ENCODE measurements at places on chromosomes 12 and 14.
A peak's percentile ranks its signal among the peaks of the same experiment; 100 is the strongest.

DNA sequence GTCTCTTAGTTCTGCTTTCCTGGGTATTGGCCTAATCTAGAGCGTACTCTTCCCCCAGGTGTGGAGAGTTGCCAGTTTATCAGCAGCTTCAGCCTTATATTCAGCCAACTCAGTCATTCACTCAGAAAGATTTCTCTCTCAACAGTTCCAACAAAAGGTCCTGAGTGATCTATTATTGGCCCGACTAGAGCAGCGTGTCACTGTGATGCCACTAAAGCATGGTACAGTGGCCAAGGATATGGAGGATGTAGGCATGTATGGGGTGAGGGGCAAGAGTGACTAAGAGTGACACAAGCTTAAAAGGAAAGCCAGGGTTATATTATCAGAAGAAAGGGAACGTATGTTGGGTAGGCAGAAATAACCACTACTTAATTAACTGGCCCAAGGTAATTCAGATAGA is 4.8 kb downstream of the NOPCHAP1 start:
- no peak for DNase-seq

GRCh38 chr14:67564236-67564635 is 31.1 kb downstream of the PLEKHH1 start:
- DNase-seq: no peak

GRCh38 chr14:100321473-100322137 is 1.5 kb upstream of the SLC25A47 start:
- no peak for DNase-seq

- DNase-seq: no peak
Observed at GRCh38 chr12:65925626-65926025, 101.3 kb downstream of the HMGA2 start.

GRCh38 chr12:27469176-27469736 is 22.7 kb downstream of the SMCO2 start:
- no peak for DNase-seq

GRCh38 chr12:67681941-67682620 is 33.5 kb downstream of the DYRK2 start:
- no peak for DNase-seq

- DNase-seq: peak; percentile 45
Observed at GRCh38 chr12:122336015-122336946, 70.0 kb upstream of the VPS33A start.

- DNase-seq: no peak
Observed at GRCh38 chr12:128662101-128662500, 161.7 kb downstream of the SLC15A4 start.

GRCh38 chr14:99568567-99569560 is 35.1 kb downstream of the CCDC85C start:
- DNase-seq: no peak

DNA sequence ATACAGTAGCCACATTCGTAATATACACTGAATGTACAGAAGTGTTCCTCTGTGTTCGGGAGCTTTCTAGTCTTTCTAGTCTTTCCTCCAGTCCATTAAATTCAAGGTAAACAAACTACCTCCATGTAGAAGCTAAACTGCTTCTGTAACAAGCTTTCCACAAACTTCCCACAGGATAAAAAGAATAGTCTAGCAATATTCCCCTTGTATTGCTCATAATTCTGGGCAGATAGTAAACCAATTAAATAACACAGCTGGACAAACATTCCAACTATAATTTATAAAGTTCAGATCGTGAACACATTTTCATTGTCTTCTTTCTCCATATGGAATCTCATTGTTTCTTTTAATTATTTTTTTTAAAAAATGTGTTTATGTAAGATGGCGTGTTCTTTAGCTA is 307.2 kb downstream of the AEBP2 start:
- no peak for DNase-seq

DNA sequence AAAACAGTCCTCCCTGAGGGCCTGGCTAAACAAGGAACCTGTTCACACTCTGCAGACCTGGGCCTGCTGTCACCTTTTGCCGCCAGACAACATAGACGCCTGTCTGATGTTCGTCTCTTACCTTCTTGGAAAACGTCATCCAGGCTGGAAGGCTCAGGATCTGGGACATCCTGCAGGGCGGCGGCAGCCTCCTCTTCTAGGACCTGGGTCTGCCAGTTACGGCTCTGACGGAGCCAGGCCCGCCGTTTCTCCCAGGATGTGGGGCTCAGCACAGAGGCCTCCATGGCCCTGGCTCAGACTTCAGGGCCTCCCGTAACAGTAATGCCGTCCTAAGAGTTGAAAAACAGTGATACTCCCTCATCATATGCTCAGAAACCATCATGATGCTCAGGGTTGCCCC is 10.3 kb downstream of the TESPA1 start:
- no peak for DNase-seq

DNA sequence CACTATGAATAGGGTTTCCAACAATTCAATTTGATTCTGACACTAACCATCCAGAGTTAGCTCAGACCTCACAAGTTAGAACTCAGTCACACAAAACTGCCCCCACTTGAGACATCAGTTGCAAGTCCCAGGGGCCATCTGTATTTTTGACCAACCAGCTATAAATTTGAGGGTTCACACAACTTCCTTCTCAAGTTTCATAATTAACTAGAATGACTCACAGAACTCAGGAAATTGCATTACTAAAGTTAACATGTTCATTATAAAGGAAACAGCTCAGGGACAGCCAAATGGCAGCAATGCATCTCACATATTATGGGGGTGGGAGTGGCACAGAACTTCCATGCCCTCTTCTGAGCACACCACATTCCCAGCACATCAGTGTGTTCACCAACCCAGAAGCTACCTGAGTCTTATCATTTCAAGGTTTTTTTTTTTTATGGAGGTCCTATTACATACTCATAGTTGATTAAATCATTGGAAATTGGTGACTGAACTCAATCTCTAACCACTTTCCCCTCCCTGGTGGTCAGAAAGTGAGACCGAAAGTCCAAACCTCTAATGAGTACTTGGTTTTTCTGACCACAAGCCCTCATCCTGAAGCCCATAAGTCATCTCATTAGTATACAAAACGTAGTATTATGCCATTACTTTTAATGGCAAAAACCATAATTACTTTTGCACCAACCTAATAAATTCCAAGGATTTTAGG is 1721.5 kb upstream of the SEL1L start:
- DNase-seq: no peak
